Breast epithelium (tissue), 4 donors: ENCODE measurements at places on chromosomes 7 and 10.

DNA sequence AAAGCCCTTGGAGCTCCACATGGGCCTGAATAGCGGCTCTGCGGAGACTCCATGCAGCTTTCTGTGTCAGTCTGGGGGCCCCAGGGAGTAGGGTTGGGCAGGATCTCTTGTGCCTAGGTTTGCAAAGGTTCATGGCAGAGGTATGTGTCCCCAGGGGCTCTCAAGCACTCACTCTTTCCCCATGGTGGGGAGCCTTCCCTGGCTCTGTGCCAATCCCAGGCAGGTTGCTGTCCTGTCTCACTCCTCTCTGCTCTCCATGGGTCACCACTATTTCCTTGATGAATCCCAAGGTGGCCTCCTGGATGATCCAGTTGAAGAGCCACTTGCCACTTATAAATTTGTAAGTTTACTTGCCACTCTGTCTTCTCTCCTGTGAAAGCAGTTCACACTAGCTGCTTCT, 238.4 kb downstream of the CCDC7 start:
- no peak for DNase-seq

DNA sequence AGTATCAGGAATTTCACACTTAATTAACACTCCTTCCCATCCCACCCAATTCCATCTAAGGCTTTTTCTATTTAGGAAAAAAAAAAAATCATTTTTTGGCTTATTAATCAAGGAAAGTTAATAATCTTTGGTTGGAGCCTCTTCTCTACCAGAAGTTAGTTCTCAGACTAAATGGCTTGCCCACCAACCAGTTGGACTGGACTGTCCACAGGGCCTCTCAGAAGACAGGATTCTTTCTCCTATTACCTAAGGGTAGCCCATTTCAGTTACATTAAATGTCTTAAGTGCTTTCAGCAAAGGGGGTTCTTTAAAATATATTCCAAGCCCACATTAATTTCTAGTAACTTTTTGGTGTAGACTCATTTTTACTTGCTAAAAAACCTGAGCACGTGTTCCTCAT, 35.2 kb downstream of the GLUD1 start:
- no peak for DNase-seq

GRCh38 chr7:133910761-133911160, 216.4 kb upstream of the LRGUK start:
- no peak for DNase-seq

- no peak for DNase-seq
Observed at GRCh38 chr10:97341416-97341815, 6.9 kb upstream of the FRAT2 start.

DNA sequence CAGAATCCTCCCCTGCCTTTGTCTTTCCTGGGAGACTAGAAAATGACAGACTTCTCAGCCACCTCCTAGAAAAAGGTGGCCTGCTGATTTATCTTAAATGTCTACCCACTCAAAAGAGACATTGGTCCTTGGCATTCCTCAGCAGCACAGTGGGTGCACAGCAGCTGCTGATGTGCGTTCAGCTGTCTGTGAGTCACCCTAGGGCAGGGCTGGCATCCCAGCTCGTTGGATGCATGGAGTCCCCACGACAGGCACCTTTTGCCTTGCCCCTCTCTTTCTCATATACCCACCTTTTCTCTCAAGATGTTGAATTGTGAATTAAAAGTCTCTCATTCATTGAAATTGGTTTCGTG, 113.0 kb downstream of the DOCK1 start:
- no peak for DNase-seq

GRCh38 chr10:42690449-42691360, 52.3 kb upstream of the ZNF33B start:
- no peak for DNase-seq

- no peak for DNase-seq
Observed at GRCh38 chr7:96276019-96276418, 45.9 kb downstream of the SLC25A13 start.
